ENCODE measurements at places on chromosomes 5 and 9. TPM values are rescaled to one million over a fixed set of nuclear protein-coding genes. Genes with fewer than 3 reads are reported as not detected.

PCSK1 gene
- total RNA-seq: not detected

DNA sequence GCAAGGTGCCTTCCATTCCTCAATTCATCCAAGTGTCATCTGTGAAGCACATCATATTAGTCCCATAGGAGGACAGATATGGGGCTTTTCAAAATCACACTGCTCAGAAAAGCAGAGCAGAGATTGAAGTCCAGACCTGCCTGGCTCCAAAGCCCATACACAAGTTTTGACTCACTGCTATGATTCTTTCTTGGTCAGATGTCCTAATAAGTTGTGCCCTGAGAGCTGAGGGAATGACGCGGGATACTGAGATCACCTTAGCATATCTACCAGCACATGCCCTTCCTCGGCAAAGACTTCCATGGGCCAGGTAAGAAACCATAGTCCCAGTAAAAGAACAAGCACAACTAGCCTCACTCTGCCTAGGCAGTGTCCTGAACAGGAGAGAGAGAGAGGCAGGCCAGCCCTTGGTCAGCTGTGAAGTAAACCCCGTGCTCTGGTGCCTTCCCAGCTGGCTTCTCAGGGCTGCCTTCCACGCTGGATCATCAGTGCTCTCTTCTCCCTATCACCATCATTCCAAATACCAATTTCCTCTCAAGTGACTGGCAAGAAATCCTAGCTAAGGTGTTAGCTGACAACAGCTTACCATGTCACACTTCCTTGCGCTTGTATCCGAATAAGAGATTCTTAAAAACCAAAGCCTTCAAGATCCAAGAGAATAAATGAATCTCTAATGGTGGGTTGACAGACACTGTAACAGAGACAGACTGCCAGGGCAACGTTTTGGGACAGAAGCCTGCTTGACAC, 73.2 kb downstream of the SIL1 start:
- DNase-seq: no peak

GRCh38 chr5:109519416-109519815, 109.6 kb upstream of the PJA2 start:
- DNase-seq: no peak

GRCh38 chr5:133294380-133294779, 242.6 kb downstream of the HSPA4 start:
- no peak for DNase-seq

- DNase-seq: no peak
Observed at GRCh38 chr5:115751176-115751575, 65.3 kb downstream of the CDO1 start.

- peak; percentile 76 for DNase-seq
Observed at GRCh38 chr5:36743891-36744772, 132.4 kb upstream of the NIPBL start.

DNA sequence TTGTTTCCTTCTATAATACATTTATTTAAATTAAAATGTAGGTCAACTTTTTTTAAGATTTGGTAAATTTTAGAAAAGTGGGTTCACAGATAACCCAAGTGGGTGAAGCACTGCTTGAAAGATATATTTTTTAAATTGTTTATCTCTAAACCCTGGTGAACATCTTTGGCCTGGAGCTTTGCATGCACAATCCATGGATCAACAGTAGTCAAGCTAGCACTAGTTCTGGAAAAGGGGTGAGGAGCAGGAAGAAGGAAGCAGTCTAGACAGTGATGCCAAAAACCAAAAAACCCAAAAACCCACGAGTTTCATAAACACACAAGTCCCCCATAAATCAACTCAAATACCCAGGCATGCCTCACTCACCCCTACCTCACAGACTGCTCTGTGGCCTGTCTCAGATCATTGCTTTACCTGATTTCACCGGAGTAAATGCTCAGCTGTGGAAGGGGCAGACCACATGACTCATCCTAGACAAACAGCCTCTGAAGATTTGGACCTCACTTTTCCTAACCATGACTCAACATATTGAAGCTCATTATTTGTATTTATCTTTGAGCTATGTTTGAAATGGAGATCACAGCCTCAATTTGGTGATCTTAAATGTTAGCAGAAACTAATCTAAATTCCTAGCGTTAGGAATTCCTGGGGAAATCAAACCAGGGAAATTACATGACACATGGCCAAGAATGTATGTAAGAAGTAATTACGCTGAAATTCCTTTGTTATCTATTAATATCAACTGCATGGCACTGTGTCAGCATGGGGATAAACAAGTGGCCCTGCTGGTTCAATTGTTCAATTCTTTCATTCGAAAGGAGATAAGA, 149.6 kb downstream of the ZNF608 start:
- DNase-seq: peak; percentile 93

- peak; percentile 46 for DNase-seq
Observed at GRCh38 chr5:133292300-133292699, 240.5 kb downstream of the HSPA4 start.

- DNase-seq: no peak
Observed at GRCh38 chr5:82884821-82885471, 192.2 kb downstream of the TMEM167A start.

DNA sequence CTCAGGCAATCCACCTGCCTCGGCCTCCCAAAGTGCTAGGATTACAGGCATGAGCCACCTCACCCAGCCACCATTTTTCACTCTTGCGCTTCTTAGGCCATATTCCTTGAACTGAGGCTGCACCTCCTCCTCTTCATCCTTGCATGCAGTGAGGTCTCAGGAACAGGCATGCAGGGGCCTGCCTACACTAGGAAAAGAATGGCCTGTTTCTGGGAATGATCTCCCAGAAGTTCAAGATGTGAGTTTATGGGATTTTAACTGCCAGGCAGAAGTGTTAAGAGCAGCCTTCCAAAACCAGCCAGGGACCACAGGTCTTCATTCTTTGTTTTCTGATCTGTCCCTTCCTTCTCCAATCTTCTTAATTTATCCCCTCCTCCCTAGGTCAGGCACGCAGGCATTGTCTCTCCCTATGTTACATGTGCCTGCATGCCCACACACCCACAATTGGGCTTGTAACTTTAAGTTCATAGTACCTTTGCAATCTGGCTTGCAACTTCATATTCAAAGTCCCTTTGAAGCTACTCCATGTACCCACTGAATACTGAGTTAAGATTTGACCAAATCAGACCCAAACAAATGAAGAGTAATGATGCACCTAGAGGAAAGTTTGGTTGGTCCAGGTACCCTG, 10.5 kb upstream of the HSPA4 start:
- no peak for DNase-seq

DNA sequence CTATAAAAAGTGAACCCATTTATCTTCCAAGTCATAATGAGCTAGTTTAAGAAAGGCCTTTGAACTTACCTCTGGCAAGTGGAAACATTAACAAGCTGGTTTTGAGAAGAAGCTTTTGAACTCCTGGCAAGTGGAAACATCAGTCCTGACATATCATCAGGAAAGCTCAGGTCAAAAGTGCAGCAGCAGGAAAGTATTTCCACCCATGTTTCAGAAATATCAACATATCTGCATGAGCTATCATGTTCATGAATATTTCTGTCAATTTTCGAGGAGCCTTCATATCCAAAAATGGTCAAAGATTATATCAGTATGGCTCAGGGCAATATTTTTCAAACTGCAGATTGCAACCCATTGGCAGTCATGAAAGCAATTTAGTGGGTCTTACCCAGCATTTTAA, 133.9 kb downstream of the PLK2 start:
- DNase-seq: no peak

DNA sequence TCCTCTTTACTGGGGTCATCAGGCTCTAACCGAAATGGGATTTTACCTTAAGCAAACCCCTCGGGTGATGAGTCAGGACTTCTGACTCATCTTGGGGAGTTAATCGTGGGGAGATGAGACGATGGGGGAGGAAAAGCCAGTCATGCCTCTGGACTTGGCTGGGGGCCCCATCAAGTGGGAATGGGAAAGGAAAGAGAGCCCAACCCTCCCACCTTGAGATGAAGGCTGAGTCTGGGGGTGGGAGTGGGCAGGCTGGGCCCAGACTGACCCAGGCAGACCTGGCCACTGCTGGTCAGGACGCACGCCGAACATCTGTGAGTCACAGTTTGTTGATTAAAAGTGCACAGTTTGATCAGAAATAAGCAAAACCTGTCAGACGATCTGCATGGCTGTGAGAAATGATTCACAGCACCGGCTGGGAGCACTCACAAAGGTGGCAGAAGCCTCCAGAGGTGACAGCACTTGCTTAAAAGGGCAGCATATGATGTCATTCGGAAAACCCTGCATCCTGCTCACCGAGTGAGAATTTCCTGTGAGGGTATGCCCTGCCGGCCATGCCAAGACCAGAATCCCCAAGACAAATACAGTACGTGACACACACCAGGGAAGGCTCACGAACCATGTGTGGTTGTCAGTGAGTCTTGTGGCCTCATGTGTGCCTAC, 50.0 kb upstream of the SLC25A51 start:
- peak; percentile 90 for DNase-seq

- DNase-seq: no peak
Observed at GRCh38 chr5:123845356-123846100, 333.6 kb downstream of the CSNK1G3 start.
